ENCODE measurements at places on chromosomes 4 and X. TPM values are rescaled to one million over a fixed set of nuclear protein-coding genes. Genes with fewer than 3 reads are reported as not detected.

Gene RPA4
- total RNA-seq, result 1.2 TPM

DNA sequence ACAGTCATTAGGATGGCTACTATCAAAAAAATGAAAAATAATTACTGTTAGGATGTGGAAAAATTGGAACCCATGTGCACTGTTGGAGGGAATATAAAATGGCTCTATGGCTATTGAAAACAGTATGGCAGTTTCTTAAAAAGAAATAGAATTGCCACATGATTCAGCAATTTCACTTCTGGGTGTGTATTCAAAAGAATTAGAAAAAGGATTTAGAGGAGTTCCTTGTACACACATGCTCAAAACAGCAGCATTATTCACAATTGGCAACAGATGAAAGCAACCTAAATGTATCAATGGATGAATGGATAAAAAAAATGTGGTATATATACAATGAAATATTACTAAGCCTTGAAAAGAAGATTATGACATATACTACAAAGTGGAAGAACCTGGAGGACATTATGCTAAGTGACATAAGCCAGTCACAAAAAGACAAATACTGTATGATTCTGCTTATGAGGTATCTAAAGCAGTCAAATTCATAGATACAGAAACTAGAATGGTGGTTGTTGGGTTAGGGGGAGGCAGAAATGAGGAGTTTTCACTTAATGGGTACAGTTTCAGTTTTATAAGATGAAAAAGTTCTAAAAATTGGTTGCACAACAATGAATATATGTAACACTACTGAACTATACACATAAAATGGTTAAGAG is 123.2 kb downstream of the ELOVL6 start:
- no peak for DNase-seq
- H3K27me3 ChIP-seq, result no peaks in the 10 kb centered on the region
- H3K4me1 ChIP-seq, result peaks cover 11% of the 10 kb centered on the region
- H3K36me3 ChIP-seq, result peaks cover 22% of the 10 kb centered on the region

GRCh38 chr4:89682808-89683207 is 154.2 kb downstream of the SNCA start:
- no peak overlapping the region for H3K27ac ChIP-seq
- H3K4me1 ChIP-seq, result peaks cover 5% of the 10 kb centered on the region
- no peak for DNase-seq
- H3K36me3 ChIP-seq, result peaks cover 2% of the 10 kb centered on the region

GRCh38 chr4:170729897-170730296 is 640.1 kb upstream of the AADAT start:
- H3K27me3 ChIP-seq, result no peaks in the 10 kb centered on the region
- H3K27ac ChIP-seq, result no peak overlapping the region
- peaks cover 6% of the 10 kb centered on the region for H3K4me1 ChIP-seq
- no peaks in the 10 kb centered on the region for H3K36me3 ChIP-seq
- H3K4me3 ChIP-seq, result no peak overlapping the region

GRCh38 chr4:137274404-137274803 is 257.9 kb downstream of the PCDH18 start:
- H3K4me1 ChIP-seq, result peaks cover 20% of the 10 kb centered on the region
- DNase-seq, result no peak
- H3K36me3 ChIP-seq, result peaks cover 1% of the 10 kb centered on the region
- no peak overlapping the region for H3K4me3 ChIP-seq
- H3K27ac ChIP-seq, result peak overlapping the region; percentile 83
- H3K27me3 ChIP-seq, result no peaks in the 10 kb centered on the region

GRCh38 chrX:19576742-19577141 is 61.4 kb upstream of the MAP3K15 start:
- no peak for DNase-seq
- peaks cover 6% of the 10 kb centered on the region for H3K36me3 ChIP-seq
- H3K27me3 ChIP-seq, result no peaks in the 10 kb centered on the region
- no peak overlapping the region for H3K27ac ChIP-seq

- peak overlapping the region; percentile 43 for H3K4me3 ChIP-seq
- H3K27me3 ChIP-seq, result no peaks in the 10 kb centered on the region
- peaks cover 26% of the 10 kb centered on the region for H3K4me1 ChIP-seq
- no peak for DNase-seq
- no peak overlapping the region for H3K27ac ChIP-seq
Observed at GRCh38 chrX:1389181-1389992, 2.5 kb downstream of the SLC25A6 start.

DNA sequence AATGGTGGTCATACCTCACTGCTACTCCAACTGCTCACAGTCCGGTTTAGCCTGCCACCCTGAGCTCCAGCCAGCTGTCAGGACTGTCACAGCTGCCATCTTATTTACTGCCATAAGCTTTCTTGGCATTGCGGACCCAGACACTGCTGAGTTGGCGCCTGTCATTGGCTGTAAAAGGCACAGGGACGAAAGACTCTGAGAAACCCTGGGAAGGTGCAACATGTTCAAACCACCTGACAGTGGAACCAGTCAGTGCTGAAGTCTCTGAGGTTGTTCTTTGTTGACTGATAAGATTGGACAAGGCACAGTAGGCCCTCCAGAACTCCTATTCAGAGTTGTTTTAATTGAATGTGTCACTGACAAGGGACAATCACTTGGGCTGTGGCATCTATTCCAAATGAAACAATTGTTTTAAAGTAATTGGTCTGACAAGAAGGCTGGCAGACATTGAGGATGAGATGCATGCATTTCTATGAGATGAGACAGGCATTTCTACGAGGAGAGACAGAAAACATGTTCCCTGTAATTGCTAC is 927.8 kb downstream of the STPG2 start:
- H3K4me1 ChIP-seq, result peaks cover 11% of the 10 kb centered on the region
- H3K27me3 ChIP-seq, result no peaks in the 10 kb centered on the region
- no peak for DNase-seq
- no peak overlapping the region for H3K27ac ChIP-seq
- no peaks in the 10 kb centered on the region for H3K36me3 ChIP-seq
- no peak overlapping the region for H3K4me3 ChIP-seq

GRCh38 chr4:77269505-77269904 is 112.5 kb downstream of the CCNG2 start:
- peaks cover 51% of the 10 kb centered on the region for H3K27me3 ChIP-seq
- no peak overlapping the region for H3K4me3 ChIP-seq
- H3K4me1 ChIP-seq, result no peaks in the 10 kb centered on the region
- H3K27ac ChIP-seq, result no peak overlapping the region
- no peaks in the 10 kb centered on the region for H3K36me3 ChIP-seq
